ENCODE measurements at places on chromosomes 13 and 19.
A peak's percentile ranks its signal among the peaks of the same experiment; 100 is the strongest.

DNA sequence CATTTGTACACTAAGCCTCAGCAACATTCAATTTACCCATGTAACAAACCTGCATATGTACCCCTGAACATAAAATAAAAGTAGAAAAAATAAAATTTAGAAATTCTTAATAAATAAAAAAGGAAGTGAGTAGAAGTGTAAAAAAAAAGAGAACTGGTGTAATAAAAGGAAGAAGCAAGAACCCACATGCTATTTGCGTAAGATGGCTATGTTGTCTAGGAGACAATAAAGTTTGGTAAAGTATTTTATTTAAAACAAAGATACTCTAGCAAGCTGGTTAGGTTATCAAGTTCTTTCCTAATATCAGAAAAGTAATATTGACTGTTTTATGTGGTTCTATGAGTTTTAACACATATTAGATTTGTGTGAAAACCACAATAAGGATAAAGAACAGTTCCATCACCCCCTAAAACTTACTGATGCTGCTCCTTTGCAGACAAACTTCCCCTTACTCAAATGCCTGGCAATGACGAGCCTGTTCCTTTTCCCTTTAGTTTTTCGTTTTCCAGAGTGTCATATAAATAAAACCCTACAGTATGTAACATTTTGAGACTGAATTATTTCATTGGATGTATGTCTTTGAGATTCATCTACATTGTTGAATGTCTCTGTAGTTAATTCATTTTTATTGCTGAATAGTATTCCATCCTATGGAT lies 98.9 kb downstream of the TNFSF13B start:
- no peak for DNase-seq

- no peak for DNase-seq
Observed at GRCh38 chr13:52029569-52029968, 5.1 kb downstream of the UTP14C start.

DNA sequence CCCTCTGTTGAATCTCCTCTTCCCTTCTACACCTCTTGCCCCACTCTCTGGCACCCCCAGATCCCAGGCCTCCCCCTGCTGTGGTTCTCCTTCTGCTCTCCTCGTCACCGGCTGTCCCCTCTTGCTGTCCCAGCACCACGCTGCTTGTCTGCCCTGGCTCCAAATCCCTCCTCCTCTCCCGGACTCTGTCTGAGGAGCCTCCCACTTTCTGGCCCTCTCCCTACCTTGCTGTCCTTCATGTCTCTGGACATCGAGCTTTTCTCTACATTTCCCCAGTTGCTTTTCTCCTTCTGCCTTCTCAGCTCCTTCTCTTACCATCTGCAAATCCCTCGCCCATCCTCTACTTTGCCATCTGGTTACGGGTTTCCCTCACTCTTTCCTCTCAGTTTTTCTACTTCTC lies 1.2 kb downstream of the ZNF347 start:
- DNase-seq = no peak

- peak; percentile 67 for DNase-seq
Observed at GRCh38 chr19:4172861-4173473, 9.4 kb downstream of the SIRT6 start.

DNA sequence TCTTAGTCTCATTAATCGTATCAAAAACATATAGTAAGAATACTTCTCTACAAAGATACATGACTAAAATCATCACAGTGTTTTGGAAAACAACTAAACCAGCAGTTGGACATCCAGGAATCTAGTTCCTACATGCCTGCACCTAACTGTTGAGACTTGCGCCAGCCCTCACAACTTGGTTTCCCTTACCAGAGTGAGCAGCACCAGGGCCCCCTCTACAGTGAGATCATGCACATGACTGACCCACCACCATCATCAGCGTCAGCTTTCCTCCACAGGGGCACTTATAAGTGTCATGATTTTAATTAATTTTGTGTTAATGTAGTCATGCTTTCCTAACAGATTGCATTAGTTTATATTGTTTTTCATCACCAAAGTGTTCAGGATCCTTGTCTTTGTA lies 1322.0 kb downstream of the EFNB2 start:
- DNase-seq = no peak

- no peak for DNase-seq
Observed at GRCh38 chr13:111203736-111204389, 88.8 kb downstream of the ARHGEF7 start.

DNA sequence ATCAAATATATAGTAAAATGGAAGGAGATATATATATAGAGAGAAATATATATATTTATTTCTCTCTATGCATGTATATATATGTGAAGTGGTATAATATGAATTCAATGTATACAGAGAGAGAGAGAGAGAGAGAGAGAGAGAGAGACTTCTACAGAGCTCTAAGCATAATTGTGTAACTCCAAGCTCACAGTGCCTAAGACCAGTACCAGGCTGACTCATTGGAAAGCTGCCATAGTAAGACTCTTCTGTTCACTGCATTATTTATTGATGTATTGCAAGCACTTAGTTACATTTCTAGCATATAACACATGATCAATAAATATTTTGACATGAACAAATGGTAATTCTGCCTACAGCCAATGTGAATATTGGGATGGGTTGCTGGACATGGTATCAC lies 1734.7 kb downstream of the SLITRK1 start:
- no peak for DNase-seq

DNA sequence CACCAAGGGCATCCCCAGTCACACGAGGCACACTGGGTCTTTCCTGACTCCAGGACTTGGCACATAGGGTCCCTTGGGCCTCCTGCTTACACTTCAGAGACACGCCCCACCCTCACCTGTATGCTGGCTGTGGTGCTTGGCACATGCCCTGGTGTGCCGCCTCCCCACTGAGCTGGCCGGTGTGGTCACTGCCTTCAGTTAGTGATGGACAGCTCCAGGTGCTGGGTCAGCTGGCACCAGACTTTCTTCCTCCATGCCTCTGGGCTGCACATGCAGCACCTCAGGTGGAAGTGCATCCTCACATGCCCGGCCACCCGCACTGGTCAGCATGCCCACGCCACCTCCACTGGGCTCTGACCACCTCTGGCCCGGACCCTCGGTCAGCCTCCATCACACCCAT lies 52.9 kb downstream of the KLF2 start:
- no peak for DNase-seq

GRCh38 chr13:97539651-97540610 lies 106.0 kb downstream of the RAP2A start:
- DNase-seq = no peak

- no peak for DNase-seq
Observed at GRCh38 chr13:46595885-46596275, 42.9 kb downstream of the LRCH1 start.

DNA sequence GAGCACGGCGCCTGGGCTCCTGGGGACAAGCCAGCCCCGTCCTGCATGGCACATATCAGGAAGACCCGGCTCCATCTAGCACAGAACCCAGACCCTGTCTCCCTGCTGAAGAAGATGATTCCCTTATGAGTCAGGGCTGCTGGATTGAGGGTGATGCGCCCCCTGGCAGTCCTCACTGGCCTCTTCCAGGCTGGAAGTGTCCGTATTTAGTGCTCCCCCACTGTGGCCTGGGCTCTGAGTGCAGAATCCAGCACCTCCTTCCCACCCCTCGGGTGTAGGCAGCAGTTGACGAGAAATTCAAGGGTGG lies 14.9 kb downstream of the COMP start:
- no peak for DNase-seq

DNA sequence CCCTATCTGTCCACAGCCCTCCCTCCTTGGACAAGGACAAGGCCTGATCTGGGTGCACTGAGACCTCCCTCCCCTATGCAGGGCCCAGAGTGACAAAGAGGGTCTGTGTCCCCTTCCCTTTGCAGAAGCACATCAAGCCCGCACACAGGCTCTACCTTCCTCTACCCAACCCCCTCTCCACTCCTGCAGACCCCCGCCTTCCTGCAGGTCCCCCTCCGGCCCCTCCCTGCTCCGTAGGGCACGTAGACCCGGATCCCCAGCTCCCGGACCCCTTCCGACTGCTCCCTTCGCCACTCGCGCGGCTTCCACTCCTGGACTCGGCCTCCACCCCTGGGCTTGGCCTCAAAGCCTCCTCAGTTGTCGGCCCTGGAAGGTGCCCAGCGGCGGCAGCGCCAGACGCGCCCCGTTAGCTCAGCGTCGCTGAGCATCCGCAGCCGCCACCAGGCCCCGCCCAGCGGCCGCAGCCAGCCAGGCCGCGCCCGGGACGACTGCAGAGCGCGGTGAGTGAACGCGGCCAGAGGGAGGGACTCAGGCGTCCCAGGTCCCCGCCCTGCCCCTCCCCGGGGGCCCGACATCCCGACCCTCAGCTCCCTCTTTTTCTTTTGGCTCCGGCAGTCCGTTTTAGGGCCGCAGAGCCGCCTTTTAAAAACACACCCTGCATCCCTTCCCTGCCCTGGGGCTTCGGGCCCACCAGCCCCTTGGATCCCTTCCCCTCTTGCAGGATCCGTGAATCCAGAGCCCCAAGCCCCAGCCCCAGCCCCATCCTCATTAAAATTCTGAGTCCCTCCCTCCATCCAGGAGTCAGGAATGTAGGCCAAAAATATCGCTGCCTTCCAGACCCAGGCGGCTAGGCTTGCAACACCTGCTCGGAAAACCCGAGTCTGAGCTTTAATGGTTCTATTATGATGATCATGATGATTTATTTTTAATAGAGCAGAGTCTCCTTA lies 1.5 kb upstream of the MYADM start:
- DNase-seq = peak; percentile 86

All from CD4-positive, alpha-beta T cell treated with Interleukin-12 subunit alpha and Interleukin-12 subunit beta, for 1 hour (primary cell).